ENCODE measurements at places on chromosomes 3 and 15. TPM values are rescaled to one million over a fixed set of nuclear protein-coding genes. Genes with fewer than 3 reads are reported as not detected.

DNA sequence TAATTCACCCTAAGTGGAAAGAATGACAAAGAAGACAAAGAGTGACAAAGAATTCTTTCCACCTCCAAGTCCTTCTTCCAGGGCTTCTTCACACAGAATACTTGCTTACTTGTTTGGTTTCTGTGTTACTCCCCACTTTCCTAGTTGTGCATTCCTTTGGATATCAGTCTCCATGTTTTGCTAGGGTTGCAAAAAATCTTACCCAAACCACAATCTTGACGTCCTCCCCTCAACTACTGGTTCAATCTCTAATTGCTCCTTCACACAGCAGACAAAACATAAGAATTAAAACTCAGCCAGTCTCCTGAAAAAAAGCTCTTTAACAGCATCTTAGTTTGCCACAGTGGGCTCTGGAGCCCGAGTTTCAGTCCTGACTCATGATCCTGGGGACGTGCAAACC lies 297.6 kb upstream of the CHRNA7 start:
- DNase-seq, result no peak

DNA sequence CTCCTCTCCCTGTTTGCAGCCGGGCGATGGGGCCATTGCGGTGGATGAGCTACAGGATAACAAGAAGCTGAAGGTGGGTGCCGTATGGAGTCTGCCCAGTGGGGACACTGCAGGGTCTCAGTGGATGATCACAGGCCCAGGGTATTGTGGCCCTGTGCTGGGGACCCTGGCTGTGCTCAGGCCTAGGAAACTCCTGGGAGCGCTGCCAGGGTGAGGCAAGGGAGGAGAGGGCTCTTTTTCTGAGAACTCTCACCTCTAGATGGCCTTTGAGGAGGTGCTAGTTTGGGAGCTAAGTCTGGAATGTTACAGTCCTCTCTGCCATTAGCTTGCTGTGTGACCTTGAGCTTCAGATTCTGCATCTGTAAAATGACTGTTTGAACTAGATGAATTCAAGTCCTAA lies 16.4 kb downstream of the SLC24A1 start:
- no peak for DNase-seq

The GOLGA6D gene
- total RNA-seq, result not detected

The PLSCR5 gene
- total RNA-seq, result not detected

GRCh38 chr15:93043621-93044300 lies 45.2 kb downstream of the RGMA start:
- no peak for DNase-seq

- DNase-seq, result no peak
These were observed 270.6 kb upstream of the DPPA4 start for GRCh38 chr3:109607897-109608296.

DNA sequence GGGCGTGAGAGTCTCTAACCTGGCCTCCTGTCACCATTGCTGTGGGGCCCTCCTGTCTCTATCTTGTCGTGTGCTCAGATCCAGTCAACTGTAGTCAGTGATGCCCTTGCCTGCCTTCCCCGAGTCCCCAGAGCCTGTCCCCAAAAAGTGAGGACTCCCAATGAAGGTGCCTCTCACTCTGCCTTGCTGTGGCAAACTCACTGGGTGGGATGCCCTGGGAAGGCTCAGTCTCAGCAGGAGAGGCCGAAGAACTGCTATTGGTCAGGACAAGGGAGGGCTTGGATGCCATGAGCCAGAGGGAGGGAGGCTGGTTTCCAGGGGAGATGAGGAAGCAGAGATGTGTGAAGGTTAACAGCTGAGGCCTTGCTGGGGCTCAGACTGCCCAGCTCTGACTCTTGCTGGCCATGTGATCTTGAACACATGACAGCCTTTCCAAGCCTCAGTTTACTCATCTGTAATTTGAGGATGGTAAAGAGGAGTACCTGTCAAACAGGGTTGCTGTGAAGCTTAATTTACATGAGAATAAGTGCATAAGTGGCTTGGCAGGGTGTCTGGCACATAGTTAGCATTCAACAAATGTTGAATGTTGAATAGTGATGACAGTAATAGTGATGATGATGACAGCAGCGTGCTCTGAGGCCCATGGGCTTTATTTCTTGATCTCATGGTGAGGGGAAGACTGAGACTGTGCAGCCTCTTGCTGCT lies 8.2 kb downstream of the KY start:
- no peak for DNase-seq

The TCAIM gene
- total RNA-seq, result 17.2 TPM

The MAGEL2 gene
- total RNA-seq, result not detected

Measured in dermis microvascular lymphatic vessel endothelial cell (primary cell).